ENCODE measurements at places on chromosomes 4 and X.

DNA sequence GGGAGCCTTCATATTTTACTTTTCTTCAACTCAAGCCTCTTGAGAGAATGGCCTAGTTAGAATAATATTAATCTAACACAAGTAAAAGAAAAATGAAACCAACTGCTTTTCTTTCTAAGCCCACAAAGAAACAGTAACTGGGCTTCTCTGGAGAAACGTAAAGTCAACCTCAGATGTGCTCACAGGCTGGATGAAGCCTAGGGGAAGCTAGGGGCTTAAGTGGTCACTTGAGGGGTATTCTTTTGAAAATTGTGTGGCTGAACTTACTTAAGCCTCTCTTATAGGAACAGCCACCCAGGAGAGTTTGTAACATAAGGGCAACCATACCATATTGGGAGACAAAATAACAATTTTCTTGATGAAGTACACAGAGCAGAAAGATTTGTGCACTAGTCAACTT, 279.0 kb downstream of the SPRY1 start:
- DNase-seq = no peak

DNA sequence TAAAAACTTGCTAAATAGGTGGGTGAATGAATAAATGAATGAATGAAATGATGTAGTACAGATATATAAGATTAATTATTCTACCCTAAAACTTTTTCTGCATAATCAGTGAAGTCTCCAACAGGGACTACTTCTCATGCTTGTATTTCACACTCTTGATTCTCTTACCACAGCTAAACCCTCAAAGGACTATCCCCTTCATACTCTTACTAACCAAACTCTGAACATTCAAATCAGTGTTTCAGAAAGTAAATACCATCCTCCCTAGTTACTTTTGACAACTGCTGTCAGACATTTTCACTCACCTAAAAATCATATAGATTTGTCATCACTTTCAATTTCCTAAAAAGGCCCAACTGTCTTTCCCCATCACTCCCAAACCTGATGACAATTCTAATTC, 234.3 kb upstream of the HHIP start:
- DNase-seq = no peak

- no peak for DNase-seq
These were observed 114.0 kb downstream of the SPANXN4 start for GRCh38 chrX:143139681-143140080.

- no peak for DNase-seq
These were observed 447.8 kb downstream of the NLGN4X start for GRCh38 chrX:5780821-5781220.

DNA sequence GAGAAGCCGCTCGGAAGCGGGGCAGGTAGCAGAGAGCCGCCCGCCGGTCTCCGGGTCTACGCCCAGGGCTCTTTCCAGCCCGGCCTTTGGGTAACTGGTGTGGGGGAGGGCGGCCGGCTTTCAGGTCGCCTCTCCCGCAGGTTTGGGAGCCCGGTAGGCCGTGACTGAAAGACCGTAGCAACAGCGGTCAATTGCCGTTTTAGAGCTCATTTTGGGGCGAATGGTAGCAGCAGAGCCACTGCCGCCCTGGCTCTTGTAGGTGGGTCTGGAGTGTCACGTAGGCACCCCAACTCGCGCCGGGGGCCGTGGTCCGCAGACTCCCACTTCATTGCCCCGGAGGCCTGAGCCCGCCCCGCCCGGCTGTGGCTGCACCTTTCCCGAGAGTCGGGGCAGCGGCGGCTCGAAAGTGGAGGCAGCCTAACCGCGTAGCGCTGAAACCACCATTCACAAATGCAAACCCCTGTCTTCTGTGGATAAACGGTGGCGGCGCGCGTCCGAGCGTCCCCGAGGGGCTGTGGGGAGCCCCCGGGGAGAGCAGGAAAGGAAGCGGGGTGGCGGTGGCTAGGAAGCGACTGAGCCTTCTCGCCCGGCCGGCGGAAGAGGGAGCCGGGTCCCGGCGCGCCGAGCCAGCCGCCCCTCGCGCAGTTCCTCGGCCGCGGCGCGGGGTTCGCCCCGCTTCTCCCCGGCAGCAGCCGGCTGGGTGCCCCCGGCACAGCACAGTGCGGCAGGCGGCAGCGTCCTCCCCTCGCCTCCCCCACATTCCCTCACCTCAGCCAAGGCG, 2185.1 kb upstream of the TENM3 start:
- DNase-seq = no peak

- DNase-seq = no peak
These were observed 871 bp upstream of the HPGD start for GRCh38 chr4:174523025-174523693.

- no peak for DNase-seq
These were observed 504.9 kb downstream of the PPP4R3C start for GRCh38 chrX:26958261-26958660.

Data from NCI-H1436 (cell line).